ENCODE measurements at places on chromosomes 13 and 19. TPM values are rescaled to one million over a fixed set of nuclear protein-coding genes. Genes with fewer than 3 reads are reported as not detected.

COL4A2 gene
- total RNA-seq, result 3,915 TPM

PLPPR3 gene
- total RNA-seq, result 0.16 TPM

ZNF99 gene
- not detected for total RNA-seq

ANGPTL8 gene
- total RNA-seq, result not detected

NLRP4 gene
- total RNA-seq, result not detected

NLRP9 gene
- total RNA-seq, result not detected

ZIC5 gene
- not detected for total RNA-seq

AMER2 gene
- not detected for total RNA-seq

TMPRSS9 gene
- total RNA-seq, result not detected

MBD3L2 gene
- not detected for total RNA-seq

C3 gene
- total RNA-seq, result 4.5 TPM

C19orf73 gene
- 0.65 TPM for total RNA-seq

KASH5 gene
- total RNA-seq, result not detected

CEACAM20 gene
- total RNA-seq, result not detected

PALM gene
- 65.8 TPM for total RNA-seq

RGL3 gene
- 0.16 TPM for total RNA-seq

OR7C1 gene
- total RNA-seq, result not detected

EDDM13 gene
- total RNA-seq, result 1.4 TPM

CGB8 gene
- not detected for total RNA-seq

SUGP2 gene
- 11.8 TPM for total RNA-seq

ZNF575 gene
- total RNA-seq, result 0.16 TPM

TTYH1 gene
- total RNA-seq, result not detected

MEIOSIN gene
- not detected for total RNA-seq

RFPL4A gene
- total RNA-seq, result 2.3 TPM

DIAPH3 gene
- 8.9 TPM for total RNA-seq

ZFR2 gene
- total RNA-seq, result not detected

ZNF90 gene
- 1.0 TPM for total RNA-seq

FPR2 gene
- not detected for total RNA-seq

NLRP13 gene
- not detected for total RNA-seq

Data from bladder microvascular endothelial cell (primary cell).